ENCODE measurements at places on chromosomes 6 and 20.

DNA sequence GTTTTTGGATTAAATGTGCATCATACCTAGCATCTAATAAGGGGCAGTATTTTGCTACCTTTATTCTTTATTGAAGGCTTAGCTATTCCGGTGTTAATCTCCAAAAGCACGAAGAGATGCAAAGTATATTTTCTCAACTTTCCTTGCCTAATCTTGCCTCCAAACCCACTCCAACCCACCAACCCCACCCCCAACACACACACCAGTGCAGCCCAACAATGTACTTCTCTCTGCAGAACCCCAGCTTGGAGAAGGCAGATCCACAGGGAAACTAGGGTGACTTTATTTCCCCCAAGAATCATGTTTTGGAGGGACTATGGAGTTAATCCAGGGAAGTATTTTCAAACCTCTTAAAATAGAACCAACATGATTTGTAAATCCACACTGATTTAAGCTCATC is 73.6 kb downstream of the ZMYND8 start:
- no peak for DNase-seq

GRCh38 chr6:36656441-36656840 is 22.1 kb upstream of the CDKN1A start:
- no peak for DNase-seq

GRCh38 chr6:149368065-149368464 is 32.0 kb upstream of the SUMO4 start:
- DNase-seq = no peak

- DNase-seq = no peak
Measured at GRCh38 chr6:155782320-155782731, 326.7 kb upstream of the NOX3 start.

GRCh38 chr6:135499441-135500340 is 2.2 kb upstream of the AHI1 start:
- DNase-seq = no peak

DNA sequence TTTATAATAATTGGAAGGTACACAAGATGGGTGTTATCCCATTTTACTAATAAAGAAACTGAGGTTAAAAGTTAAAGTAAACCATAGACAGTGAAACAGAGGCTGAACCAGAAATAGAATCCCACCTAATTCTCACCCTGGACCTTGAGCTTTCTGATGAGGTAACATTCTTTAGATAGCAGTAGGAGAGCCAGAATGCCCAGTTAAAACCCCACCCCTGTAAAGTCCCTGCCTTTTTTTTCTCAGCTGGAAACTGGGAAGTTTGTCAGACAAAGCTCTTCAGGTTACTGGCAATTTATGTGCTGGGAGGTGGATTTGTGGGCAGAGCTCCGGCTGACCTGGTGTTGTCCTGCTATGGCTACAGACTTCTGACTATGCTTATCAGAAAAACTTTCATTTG is 1.9 kb upstream of the MCHR2 start:
- no peak for DNase-seq

GRCh38 chr6:76707630-76708029 is 635.2 kb upstream of the IMPG1 start:
- no peak for DNase-seq

All from T-helper 1 cell (primary cell).